ENCODE measurements at places on chromosomes 6 and 20.

DNA sequence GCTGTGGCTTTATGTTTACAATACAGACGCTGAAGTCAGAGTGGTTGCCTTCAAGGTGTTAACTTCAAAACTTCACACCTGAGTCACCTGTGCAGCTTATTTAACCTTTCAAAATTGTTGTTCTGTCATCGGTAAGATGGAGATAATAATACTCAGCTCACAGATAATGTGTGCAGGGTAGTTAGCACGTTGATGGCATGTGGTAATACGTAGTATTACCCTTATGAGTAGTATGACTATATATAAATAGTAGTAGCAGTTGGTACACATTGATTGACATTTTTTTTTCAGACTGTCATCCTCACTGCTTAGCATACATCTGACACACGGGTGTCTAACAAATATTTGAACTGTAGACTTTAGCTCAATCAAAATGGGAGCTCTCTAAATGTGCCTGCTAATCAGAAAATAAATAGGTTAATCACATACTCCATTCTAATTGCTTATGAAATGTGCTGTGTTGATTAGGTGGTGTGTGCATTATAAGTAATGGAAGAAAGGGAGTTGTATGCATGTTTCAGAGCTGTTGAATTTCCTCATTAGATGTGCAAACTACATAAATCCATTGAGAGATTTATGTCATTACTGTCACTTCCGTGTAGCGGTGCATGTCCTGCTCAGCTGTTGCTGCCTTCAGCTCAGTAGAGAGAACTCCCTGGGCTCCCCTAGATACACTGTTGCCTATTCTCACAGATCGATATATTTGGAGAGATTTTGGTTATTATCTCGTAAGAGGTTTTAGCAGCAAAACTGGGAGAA, 11.2 kb upstream of the MROH8 start:
- no peak for DNase-seq

GRCh38 chr6:106629859-106630163, 433 bp downstream of the QRSL1 start:
- no peak for DNase-seq

- no peak for DNase-seq
Observed at GRCh38 chr6:140779991-140780596, 1352.6 kb upstream of the GJE1 start.

DNA sequence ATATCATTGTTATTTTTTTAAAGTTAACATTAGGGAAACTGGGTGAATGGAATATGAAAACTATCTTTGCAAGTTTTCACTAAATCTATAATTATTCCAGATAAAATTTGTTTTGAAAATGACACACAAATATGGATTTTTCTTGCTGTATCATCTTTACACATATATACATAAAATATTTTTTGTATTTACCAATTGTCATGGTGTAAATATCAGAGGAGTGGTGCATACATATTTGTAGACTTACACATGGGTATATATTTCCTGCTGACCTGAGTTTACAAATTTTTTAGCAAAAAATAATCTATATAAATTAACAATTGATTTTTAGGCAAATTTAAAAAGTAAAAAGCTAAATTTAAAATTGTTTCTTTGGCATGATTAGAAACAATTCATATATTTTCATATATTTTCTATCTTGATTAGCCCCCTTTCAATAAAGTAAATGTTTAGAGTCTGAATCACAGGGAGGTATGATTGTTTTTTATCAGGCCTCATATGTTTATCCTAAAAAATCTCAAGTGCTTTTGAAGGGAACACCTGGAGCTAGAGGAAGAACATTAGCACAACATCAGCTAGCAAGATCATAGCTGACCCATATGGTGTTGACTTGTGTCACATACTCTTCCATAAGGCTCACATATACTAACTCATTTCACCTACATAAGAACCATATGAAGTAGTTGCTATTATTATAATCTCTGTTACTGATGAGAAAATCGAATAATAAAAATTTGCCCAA, 671.8 kb upstream of the GJE1 start:
- DNase-seq = no peak

GRCh38 chr6:79797163-79797764, 150.1 kb downstream of the ELOVL4 start:
- DNase-seq = no peak

- DNase-seq = no peak
Observed at GRCh38 chr6:22081709-22082108, 215.1 kb downstream of the PRL start.

DNA sequence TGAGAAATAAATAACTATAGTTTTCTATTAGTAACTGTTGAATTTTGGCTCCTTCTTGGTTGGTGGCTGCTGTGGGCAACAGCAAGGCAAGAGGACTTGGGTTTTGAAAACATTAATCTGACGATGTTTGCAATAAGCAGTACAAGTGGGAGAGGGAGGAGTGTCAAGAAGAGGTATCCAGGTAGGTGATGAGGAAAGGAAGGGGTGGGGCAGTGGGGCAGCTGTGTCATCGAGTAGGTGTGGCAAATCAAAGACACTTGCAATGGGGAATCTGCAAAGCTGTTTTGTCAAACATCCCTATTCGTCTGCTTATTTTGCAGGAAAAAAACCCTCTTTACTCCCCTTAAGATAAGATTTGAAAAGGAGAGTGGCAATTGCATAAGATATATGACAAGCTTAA, 171.9 kb upstream of the MAP3K7 start:
- no peak for DNase-seq

- no peak for DNase-seq
Observed at GRCh38 chr20:13221313-13221672, 219 bp downstream of the ISM1 start.

DNA sequence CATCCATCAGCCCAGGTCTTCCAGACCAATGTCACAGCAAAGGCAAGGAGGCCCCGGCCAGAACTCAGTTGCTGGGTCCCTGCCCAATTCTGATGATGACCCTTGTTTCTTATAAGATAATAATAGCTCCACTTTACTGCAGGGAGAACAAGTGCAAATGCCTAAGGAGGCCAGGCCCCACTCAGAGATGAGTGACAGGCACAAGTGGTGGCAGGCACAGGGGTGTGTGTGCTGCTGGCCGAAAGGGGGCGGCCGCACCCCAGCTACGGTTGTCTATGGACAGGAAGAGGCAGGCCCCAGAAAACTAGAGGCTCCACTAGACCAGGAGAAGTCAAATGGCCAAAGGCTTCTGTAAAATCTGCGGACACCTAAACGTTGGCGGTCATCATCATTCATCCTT, 28.6 kb downstream of the GNAS-AS1 start:
- DNase-seq = peak; percentile 57

DNA sequence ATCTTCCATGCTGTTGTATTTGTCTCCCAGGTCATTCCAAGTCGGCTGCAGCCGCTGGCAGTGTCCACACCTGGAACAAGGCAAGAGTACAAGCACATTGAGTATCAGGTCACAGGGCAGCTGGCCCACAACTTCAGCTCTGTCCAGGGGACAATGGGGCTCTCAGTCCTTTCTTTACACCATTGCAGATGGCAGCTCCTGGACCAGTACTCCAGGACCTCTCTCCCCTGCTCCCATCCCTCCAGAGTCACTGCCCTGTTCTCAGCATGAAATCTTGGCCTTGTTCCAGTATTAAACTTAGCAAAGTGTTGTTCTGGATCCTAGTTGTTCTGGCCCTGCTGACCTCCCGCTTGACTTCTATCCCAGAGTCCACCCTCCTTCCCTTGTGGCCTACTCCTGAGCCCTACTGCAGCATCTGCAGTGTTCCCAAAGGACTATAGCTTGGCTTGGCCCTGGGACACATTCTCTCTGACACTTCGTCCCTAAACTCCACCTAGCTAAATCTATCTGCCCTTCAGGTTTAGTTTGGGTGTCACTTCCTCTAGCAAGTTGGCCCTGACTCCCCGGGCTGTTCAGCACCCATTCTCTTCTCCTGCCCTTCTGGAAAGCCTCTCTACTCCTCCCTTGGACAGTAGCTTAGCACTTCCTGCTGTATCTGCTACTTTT, 5.8 kb downstream of the TXNDC5 start:
- DNase-seq = no peak

- DNase-seq = no peak
Observed at GRCh38 chr6:6348256-6348655, 27.8 kb upstream of the F13A1 start.

GRCh38 chr6:56521454-56521853, 121.2 kb downstream of the DST start:
- DNase-seq = no peak

DNA sequence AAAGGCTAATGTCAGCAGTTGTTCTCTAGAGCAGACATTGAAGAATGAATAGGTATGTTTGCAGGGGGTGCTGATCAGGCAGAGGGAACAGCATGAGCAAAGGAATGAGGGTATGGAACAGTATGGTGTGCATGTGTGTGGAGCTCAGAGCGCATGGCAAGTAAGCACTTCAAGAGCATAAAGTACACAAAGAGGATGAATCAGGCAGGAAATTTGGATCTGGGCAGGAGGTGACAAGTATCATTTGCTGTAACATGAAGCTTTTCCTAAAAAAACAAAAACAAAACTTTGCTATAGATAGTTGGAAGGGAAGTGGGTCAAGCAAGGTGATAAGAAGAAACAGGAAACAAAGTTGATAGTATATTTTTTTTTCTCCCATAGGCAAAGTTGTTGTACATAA, 746.8 kb downstream of the HDGFL1 start:
- DNase-seq = no peak

- DNase-seq = no peak
Observed at GRCh38 chr6:110738899-110739365, 76.3 kb downstream of the CDK19 start.

GRCh38 chr20:12455148-12455547, 537.5 kb downstream of the BTBD3 start:
- DNase-seq = no peak

DNA sequence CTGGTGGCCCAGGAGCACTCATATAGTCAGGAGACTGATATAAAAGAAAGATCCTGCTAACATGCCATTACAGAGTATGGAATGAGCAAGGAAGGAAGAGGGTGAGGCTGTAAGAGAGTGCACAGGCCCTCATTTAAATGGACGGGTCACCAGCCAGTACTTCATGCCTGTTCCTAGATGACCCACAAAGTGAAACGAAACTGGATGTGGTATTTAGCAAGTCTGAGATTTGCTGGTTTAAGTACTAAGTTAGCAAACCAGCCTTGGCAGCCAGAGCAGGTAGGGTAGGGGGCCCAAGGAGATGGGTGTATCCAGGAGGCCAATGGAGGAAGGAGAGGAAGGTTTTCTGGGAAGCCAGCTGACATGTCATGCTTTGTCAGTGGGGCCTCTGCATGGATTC, 15.9 kb downstream of the NT5E start:
- no peak for DNase-seq

GRCh38 chr6:163296835-163297519, 117.5 kb upstream of the QKI start:
- no peak for DNase-seq

DNA sequence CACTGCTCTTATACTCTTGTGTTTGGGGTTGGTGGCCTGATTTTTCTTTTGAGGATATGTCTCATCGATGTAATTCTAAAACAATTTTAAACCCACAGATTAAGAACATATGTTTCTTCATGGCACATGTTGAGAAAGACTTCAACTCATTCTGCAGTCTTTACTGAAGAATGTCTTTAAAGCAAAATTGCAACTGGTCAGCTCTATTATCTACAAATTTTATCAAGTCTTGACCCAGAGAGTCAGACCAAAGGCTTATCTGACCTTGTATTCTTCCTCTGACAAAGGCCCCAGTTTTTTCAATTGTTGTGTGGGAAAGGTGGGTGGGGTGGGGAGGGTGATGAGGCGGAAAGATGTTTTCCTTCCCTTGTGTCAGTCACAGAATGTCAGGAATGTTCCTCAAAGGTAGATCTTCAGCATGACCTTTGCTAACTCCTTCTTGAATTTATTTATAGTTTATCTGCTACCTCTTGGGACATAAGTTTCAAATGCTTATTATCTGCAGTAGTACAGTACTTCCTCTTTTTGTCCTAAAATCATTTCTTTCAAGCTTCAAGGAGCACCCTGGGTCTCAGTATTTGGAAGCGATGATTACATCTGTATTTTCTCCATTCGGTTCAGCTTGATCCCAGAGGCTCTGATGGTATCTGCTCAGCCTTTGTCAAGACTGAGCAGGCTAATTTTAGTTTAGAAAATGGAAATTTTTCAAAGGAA, 63.2 kb upstream of the TIAM2 start:
- DNase-seq = no peak

DNA sequence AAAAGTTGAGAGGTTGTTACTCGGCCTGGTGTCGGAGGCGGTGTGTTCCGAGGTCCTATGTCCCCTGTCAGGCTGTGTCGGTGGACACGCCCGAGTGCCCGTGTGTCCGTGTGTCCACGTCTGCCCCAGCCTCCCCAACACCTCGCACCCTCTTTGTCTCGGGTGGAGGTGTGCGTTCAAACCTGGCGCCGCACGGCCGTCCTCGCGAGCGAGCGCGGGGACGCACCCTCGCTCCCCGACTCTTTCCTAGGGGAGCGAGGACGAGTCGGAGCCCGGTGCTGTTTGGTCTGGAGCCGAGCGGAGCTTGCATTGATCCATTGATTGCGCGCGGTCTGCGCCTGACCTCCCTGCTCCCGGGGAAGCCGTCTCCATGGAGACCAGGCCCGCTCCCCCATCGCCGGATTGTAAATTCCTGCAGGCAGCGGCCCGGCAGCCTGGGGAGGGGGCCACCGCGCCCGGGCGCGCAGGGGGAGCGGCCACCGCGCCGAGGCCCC, 411 bp upstream of the SCUBE3 start:
- no peak for DNase-seq

DNA sequence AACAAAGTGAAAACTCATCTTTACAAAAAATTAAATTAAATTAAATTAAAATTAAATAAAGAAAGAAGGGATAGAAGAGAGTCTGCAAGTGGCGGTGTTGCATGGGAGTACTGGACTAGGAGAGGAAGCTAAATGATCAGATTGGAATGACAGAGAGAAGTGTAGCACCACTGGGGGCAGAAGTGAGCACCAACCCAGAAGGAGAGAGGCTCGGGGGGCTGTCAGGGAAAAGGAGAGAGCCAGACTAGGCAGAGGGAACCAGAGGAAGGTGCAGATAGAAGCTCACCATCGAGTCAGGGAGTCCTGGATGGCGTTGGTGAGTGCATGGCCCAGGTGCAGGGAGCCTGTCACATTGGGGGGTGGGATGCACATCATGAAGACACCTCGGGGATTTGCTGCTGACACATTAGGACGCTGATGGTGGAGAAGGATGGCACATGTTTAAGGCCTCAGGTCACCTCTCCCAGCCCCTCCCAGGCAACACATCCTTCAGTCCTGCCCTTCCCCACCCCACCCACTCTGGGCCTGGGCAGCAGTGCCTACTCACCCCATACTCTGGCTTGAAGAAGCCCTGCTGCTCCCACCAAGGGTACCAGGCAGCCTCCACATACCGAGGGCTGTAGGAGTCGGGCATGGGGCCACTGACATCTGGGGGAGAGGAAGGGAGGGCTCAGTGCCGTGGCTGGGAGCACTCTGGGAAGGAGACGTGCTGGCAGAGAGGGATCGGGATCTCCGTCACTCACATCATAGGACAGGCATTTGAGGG, 4.0 kb downstream of the VARS1 start:
- DNase-seq = peak; percentile 84

- no peak for DNase-seq
Observed at GRCh38 chr6:122122202-122122601, 277.2 kb upstream of the HSF2 start.

GRCh38 chr6:107567643-107568042, 77.7 kb downstream of the SOBP start:
- DNase-seq = no peak

Data from K562 (cell line).